ENCODE measurements at places on chromosomes 7 and 10.

GRCh38 chr10:80408242-80409101, at the start of gene PRXL2A:
TSS of gene PRXL2A (plus strand) at chr10:80408551. CDS start at chr10:80420468, 11,917 bp downstream.
- DNase-seq, result peak; percentile 38

- no peak for DNase-seq
These were observed 42.6 kb downstream of the BAMBI start for GRCh38 chr10:28719789-28720436.

GRCh38 chr7:50473531-50473930, 23.4 kb upstream of the FIGNL1 start:
- DNase-seq, result no peak

DNA sequence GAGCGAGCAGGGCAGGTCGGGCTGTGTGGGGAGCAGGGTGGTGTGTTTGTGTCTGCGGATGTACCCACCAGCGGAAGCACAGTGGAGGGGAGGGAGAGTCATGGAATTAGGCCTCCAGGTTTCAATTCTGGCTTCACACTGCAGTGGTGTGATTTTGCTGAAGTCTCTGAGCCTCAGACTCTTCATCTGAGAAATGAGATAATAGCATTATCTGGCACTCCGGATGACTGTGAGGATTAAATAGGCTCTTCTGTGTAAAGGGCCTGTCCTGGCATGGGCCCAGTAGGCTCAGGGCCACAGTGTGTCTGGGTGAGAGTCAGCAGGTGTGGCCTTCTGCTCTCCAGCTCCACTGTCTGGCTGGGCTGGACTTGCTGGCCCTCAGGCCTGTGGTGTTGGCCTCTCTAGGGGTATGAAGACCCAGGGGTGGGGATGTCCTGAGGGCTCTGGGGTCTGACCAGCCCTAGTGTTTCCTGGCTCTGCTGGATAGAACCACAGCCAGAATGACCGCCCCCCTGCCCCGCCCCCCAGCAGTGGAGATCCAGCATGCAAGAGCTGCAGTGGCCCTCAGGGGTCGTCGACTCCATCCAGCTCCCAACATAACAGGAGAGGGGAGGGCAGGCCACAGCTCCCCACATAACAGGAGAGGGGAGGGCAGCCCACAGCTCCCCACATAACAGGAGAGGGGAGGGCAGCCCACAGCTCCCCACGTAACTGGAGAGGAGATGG, 178.6 kb downstream of the RPS24 start:
- DNase-seq, result no peak

- no peak for DNase-seq
These were observed 27.2 kb upstream of the PFKFB3 start for GRCh38 chr10:6175329-6176055.

DNA sequence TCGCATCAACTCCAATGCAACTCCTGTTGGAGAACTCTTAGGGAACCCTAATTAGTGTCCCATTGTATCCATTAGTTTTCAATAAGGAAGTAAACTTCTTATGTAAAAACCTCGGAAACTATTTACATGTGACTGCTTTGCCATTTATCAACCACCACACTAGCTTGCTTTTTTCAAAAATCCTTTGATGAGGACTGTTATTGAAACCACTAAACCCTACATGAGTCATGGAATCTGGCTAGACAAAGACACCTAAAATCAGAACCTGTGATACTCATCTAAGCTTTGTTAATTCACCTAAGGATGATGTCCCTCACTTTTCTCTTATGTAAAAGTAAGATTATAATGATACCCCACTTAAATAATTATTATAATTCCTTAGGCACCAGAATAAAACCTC, 414.1 kb upstream of the ETV1 start:
- DNase-seq, result no peak

DNA sequence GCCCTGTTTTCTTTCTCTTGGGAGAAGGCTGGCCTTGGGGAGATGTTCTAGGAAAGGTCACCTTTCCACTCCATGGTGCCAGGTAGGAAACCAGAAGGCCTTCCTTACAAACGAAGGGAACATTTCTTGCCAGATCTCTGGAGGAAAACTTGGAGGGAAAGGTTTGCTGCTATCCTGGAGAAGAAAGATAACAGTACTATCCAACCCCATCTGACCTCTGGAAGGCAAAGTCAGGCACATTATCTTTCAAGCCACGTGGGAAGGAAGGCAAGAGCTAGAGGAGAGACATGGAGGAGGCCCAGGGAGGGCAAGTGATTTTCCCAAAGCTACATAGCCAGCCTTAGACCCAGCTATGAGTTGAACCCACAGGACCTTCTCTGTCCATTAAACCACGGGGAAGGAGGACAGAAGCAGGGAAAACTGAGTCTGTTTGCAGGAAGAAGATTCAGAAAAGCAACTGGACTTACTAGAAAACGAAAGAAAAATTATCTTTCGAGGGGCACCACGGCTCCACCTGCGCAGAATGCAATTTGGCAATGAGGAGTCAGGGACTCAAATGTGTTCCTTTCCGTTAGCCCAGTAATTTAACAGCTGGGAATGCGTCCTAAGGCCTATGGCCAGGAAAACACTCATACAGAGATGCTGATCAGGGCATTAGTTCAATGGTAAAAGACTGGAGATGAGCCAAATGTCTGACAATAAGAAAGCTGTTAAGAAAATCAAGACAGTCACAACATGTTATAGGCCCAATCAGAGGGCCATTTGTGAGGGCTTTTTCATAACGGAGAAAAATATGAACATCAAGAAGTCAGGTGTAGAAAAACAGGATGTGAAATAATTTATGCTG, 32.0 kb upstream of the PSAP start:
- DNase-seq, result no peak

GRCh38 chr10:80077869-80078447, 507 bp upstream of the TMEM254 start:
- DNase-seq, result no peak

GRCh38 chr7:23533238-23533604, 1.4 kb upstream of the TRA2A start:
- DNase-seq, result no peak

DNA sequence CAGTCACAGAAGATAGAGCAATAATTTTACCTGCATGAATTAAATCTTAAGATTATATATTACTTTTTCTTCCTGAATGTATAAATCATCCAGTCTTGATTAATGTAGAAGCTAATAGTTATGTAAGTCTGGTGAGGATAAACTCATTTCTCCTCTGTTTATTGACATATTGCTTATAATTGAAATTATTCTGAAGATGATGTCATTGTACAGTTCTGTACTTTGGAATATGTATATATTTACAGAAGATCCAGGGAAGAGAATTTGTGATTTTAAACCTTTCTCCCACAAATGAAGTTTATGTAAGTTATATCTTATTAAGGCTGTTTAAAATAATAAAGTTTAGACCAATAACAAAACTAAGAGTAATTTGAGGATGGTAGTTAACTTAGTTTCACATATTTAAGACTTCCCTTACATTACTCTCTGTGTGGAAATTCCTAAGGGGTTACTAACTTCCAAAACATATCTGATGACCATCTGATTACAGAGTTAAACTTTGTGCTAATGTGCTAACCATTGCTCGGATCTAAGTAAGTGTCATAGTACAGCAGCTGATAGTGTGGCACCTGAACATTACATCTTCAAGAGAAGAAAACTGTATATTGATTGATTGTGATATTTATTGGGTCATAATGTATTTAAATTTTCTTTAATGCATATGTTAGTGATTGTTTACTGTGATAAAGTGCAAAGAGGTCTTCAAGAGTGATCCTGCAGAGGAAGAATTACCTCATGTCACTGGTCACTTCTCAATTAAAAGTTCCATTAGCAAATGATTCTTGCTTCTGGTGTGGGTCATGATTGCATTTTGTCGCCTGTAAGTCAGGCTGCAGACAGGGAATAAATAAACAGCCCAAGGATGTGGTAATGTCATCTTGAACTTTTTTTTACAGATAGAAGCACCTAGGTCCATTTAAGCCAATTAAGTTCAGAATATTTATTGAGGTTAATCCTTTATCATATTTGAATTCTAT, 96.9 kb downstream of the UBE3C start:
- no peak for DNase-seq

- DNase-seq, result no peak
These were observed 150.2 kb upstream of the AGR3 start for GRCh38 chr7:17031906-17032551.

DNA sequence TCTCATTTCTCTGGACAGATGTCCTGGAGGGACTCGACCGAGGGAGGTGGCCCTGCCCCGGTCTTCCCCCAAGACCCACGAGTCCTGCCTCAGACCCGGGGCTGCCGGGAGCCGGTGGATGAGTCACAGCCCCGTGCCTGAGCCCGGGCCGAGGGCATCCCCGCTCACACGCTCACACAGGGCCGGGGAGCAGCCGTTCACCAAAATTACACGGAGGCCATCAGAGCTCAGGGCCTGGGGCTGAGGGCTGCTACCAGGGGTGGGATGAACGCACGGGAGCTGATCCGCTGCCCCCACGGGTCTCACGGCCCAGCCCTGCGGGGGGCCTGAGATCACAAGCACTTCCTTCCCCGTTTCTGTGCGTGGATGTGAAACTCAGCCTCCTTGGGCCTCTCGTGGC, 17.5 kb downstream of the FAM20C start:
- DNase-seq, result no peak

GRCh38 chr7:157278791-157279724, 57.7 kb upstream of the DNAJB6 start:
- DNase-seq, result no peak

DNA sequence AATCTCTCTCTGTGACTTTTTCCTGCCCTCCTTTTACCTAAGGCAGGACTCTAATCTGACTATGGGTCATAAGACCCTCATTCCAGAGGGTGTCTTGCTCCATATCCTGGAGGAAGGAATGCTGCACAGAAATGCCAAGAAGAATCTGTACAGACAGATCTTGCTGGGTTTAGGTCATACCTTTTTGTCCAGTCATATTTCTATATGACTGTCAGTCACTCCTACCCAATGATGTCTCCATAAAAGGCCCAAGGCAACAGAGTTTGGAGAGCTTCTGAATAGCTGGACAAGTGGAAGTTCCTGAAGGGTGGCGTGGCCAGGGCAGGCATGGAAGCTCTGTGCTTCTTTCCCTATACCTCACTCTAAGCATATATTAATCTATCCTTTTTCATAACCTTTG, 47.5 kb downstream of the FEZF1 start:
- no peak for DNase-seq

- no peak for DNase-seq
These were observed 55.3 kb upstream of the MGMT start for GRCh38 chr10:129411772-129412171.

DNA sequence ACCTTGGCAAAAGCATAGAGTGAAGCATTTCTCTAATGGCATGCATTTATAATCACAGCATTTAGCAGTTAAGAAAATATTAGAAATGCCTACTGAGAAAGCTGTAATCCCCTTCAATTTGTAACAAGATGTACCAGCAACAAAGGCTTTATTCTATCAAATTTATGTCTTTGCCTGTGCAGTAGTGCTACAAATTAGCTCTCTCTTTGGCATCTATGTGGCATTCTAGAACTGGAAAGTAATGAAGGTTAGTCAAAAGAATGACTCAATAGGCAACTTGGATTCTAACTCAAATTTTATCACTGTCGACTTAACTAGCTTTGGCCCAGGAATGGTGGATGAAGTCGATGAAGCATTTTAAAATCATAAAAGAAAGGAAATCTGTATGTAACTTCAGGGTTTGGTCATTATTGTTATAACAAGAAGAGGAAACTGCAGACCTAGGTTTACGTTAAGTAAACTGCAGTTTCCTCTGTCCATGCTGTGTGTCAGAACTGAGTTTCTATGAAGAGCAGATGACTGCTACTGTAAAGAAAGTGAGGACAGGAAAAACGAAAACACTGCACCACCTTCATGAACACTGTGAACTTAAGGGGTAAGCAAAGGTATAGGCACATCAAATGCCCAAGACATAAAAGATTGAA, 140.0 kb downstream of the RAPGEF5 start:
- DNase-seq, result no peak

DNA sequence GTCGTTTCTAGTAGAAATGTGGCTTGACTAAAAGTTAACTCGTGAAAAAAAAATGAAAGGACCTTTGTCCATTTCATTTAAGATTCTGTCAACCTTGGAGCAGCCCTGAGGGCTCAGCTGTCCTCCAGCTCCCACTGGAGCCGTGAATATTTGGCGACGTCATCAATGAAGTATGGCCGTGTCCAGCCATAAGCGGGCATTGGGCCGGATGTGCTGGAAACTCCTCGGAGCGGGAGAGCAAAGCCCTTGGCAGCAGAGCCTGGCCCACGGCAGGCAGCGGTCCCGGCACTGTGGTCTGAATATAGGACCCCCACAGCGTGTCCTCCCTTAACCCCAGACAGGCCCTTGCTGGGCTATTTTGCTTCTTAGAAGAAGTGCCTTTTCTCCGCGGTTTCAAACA, 50.0 kb downstream of the JAKMIP3 start:
- no peak for DNase-seq

DNA sequence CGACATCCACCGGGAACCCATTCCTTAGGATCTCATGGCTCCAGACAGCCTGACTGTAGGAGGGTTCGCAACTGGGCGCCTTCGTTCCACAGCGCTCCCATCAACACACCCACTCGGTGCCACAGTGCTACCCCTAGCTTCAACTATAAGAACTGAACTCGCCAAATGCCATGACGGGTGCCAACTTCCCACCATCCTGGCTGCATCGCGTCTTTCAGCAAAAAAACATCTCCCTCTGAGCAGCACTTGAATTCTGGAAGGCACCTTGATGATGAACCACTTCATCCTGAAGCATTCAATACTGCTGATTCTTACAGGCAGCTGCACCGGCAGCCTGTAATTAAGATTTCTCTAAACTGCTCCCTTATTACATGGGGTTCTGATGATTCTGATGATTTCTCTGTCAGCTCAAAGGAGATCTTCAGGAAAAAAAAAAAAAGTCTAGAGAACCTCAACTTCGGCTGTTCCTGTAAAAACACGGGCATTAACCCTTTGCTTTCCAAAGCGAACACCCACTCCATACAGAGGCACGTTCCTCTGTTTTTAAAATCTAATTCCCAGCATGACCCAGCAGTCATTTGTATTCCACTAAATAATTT, 1.3 kb downstream of the CYTH3 start:
- peak; percentile 18 for DNase-seq

- DNase-seq, result no peak
These were observed 23.6 kb upstream of the CREB3L2 start for GRCh38 chr7:138025215-138026186.

DNA sequence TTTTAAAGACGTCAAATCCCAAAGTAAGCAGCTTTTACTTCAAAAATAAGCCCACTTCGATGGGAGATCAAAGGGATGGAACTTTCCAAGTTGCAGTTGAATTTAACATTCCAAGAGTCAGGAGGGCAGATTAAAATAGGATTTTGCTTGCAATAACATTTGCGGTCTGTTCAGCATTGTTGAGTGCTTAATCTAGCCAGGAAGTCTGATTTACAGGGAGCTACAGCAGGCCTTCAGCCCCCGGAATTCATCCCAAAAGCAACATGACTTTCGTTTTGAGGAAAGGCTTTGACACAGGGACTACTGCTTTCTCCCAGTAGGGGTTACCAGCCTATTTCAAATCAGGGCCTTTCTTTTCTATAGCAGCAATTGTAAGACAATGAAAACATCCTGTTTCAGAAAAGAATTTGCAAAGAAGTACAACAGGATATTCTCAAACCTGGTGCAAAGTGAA, 279.6 kb upstream of the PITRM1 start:
- no peak for DNase-seq

GRCh38 chr10:59340285-59340684, 22.1 kb downstream of the FAM13C start:
- DNase-seq, result no peak
